Activated T-cell treated with anti-CD3 and anti-CD28 coated beads for 24 hours (primary cell): ENCODE measurements at places on chromosomes 12 and 14.
A peak's percentile ranks its signal among the peaks of the same experiment; 100 is the strongest.

GRCh38 chr14:64704143-64704742 lies at the start of gene PLEKHG3:
PLEKHG3 (plus strand) TSS chr14:64704424; CDS start chr14:64727632, 23,208 bp downstream.
- DNase-seq = no peak

DNA sequence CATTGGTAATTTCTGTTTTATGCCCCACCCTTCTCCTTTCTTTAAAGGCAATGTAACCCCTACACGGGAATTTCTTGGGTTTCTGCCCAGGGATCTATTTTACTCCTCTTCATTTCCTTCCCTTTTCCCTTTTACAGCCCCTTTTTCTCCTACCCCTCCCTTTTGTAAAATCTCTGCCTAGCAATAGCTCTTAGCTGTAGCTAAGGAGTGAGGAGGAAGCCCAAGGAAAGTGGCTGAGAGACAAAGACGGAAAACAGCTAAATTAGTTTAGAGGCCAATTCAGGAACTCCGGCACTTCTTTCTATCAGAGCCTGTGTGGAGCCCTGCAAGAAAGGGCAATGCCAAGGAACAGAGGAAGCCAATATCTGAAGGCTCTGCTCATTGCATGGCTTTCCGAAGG lies 40.3 kb downstream of the SOCS2 start:
- DNase-seq = no peak

GRCh38 chr12:132170094-132170636 lies 25.9 kb downstream of the NOC4L start:
- DNase-seq = no peak

- DNase-seq = no peak
Measured at GRCh38 chr14:77325746-77326094, 4.9 kb downstream of the GSTZ1 start.

DNA sequence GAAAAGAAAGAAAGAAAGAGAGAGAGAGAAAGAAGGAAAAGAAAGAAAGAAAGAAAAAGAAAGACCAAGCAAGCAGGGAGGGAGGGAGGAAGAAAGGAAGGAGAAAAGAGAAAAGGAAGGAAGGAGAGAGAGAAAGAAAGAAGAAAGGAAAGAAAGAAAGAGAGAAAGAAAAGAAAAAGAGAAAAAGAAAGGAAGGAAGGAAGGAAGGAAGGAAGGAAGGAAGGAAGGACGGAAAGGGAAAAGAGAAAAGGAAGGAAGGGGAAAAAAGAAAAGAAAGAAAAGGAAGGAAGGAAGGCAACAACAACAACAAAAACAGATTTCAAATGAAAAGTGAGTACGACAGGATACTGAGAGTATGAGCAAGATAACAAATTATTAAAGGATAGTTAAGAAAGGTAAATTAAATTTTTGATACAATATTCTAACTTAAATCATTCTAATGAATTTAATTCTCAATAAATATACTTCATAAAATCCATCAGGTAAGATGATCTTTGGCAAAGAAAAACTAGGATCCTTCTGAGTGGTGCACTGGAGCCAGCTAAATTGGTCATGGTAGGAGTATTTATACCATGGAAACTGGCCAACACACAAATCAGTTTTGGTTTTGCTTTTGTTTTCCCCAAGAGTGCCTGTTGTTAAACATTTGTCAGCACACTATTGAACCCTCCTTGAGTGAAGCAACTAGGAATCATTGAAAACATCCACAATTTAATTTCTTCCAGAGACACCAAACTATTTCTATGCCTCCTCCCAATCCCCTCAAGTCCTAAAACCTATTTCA lies 56.1 kb upstream of the DYRK2 start:
- DNase-seq = no peak

- no peak for DNase-seq
Measured at GRCh38 chr14:54194501-54194900, 202.3 kb upstream of the CDKN3 start.

DNA sequence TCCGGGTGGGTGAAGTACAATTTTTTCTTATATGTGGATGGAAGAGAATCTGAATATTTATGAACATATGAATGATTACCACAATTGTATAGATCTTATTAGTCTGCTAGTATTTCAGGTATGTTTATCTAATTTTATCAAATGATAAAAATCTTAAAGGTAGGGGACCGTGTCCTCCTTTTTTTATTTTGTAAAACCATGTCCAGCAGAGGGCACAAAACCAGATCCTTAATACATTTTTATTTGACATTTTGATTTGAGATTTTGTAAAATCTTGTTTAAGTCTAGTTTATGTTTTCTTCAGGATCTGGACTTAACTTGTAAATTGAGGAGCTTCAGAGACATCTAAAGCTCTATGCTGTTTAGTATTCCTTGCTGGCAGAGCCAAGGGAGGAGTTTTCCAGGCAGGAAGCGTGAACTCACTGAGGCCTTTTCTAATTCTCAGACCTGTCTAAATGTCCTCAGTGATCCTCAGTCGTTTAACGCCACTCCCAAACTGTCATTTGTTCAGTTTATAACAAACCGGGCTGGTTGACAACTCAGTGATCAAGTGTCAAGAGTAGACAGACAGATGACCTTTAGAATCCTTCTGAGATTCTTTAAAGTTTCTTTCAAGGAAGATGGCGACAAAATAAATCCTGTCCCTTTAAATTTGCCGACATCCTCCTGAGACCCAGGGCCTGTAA lies 263.9 kb downstream of the KTN1 start:
- DNase-seq = no peak

DNA sequence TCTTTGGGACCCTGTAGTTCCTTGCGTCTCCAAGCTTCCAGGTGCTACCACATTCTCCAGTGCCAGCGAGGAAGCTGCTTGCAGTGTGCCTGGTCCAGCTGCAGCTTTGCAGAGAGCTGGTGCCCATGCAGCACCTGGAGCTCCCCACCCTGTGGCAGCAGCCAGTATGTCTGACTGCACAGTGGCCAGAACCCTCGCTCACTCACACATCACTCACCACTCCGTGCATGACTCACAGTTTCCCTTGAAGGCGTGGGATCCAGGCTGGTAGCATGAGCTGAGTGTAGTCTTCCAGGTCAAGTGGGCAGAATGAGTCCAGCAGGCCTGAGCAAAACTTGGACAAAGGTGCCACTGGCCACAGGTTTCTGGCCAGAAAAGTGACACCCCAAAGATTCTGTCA lies 33.6 kb downstream of the SDR9C7 start:
- DNase-seq = no peak

DNA sequence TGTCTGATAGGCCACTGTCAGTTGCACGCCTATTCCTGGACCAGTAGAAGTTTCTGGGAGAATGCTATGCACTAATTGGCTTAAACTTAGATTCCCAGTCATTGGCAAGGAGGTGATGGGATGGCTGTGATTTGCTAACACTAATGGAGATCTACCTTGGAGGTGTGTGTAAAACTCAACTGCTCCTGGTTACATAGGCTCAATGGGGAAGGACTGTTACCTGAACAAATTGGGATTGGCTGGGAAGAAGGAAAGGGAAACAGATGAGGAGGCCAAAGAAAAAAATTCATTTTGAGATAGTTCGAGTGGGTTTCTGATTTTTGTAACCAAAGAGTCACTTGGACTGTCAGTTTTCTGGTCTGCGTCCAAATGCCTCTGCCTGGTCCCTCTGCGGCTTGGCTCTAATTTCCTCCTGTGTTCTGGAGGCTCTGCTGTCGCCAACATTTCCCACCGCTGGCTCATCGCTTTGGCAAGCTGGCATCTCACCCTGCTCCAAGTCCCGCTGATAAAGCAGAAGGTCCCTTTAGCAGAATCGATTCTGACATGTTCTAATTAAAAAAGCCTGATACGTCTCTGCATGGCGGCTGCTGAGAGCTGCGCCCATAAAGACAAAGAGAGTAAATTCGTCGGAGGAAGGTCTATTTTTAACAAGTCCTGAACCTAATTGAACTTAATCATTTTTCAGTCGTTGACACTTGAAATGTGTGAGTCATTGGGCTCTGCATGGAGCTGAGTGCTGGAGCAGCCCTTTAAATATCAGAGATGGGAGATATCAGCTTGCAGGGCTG lies 2.0 kb upstream of the CCDC63 start:
- DNase-seq = no peak

DNA sequence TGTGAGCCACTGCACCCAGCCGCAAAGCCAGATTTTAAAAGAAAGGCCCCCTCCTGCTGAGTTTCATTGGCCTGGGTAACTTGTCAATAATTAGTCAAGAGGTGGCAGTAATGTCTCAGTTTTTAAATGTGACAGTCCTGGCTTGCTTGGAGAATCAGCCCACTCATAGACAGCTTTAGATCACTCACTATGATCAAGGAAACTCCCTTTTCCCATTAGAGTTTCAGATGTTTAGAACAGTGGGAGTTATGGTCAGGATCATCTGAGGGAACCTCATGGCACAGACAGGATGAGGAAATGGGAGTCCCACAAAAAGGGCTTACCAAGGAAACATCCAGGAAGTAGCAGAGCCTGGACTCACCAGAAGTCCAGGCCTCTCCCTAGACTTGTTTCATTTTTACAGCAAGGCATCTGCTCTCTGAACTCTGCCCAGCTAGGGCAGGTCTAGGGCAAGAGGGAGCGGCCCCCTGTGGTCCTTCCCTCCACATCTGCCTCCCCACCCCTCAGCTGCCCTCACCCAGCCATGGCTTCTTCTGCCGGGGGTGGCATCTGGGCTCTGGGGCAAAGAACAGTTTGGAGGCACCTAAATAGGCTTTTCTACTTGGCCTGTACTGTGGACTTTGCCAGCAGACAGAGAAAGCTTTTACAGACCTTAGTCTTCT lies 11.2 kb downstream of the BCL2L14 start:
- DNase-seq = no peak

GRCh38 chr14:35331605-35332516 lies 39.7 kb downstream of the PSMA6 start:
- no peak for DNase-seq

GRCh38 chr12:52197371-52198231 lies 5.8 kb upstream of the KRT80 start:
- DNase-seq = no peak

GRCh38 chr14:99980299-99980698 lies 84.9 kb upstream of the EVL start:
- DNase-seq = no peak

DNA sequence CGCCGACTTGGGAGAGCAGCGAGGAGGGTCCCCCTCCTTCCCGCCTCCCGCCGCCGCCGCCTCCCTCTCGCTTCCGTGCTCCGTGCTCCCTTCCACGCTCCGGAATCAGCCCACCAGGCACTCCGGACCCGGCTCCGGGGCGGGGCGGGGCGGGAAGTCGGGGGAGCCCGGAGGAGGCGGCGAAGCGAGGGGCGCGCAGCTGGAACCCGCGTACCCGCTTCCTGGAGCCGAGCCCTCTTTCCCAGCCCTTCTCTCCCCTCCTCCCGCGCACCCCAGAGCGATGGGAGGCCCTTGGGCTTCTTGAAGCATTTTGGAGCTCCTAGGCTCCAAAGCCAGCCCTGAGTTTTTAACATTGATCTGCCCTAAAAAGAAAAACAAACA lies at the start of gene SYNDIG1L:
SYNDIG1L (minus strand) TSS at position 9 of the 381 bp plus-strand sequence. CDS start 16,466 bp downstream, outside the sequence.
- no peak for DNase-seq

DNA sequence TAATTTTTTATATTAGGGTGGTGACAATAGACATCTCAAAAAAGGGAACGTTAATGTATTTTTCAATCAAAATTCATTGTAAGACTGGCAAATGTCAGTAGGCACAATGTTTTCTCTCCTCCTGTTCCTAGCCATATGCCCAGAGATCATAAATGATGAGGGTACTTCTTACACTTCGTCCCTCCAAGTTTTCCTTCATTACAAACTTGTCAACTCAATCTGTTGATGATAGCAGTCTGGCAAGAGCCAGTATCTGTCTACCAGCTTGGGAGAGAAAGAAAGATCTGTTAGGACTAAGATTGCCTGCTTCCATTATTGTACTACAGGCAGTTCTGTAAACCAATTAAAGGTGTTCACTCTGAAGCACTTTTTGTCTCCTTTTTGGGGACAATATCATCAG lies 130.9 kb upstream of the DAAM1 start:
- no peak for DNase-seq

- DNase-seq = no peak
Measured at GRCh38 chr14:101770183-101770582, 8.7 kb downstream of the PPP2R5C start.

- DNase-seq = no peak
Measured at GRCh38 chr14:33279865-33280264, 341.2 kb downstream of the NPAS3 start.

- no peak for DNase-seq
Measured at GRCh38 chr14:83561261-83561660, 1968.7 kb upstream of the FLRT2 start.

GRCh38 chr12:54521293-54522060 lies 23.9 kb downstream of the NCKAP1L start:
- DNase-seq = no peak

GRCh38 chr12:132302466-132303358 lies 26.7 kb downstream of the GALNT9 start:
- no peak for DNase-seq

GRCh38 chr14:21069388-21070082 lies 569 bp upstream of the ARHGEF40 start:
- DNase-seq = no peak

GRCh38 chr12:98635657-98636323 lies 8.8 kb downstream of the IKBIP start:
- DNase-seq = no peak

DNA sequence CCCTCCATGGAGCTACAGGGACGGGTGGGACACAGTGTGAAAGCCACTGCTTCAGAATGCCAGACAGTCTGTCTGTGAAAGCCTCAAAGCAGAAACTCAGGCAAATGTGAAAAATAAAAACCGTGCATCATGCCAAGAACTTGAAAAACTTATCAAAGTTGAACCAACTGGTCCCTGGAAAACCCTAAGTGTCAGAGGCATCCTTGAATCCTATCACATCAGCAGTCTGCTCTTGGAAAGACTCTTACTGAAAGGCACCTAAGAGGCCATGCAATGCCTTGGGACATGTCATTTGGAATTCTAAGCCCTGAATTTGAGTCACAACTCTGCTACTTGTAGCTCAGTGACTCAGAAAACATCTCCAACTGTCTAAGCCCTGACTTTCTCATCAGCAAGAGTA lies 62.4 kb upstream of the GRIN2B start:
- no peak for DNase-seq

GRCh38 chr12:88952562-88952942 lies 372.3 kb upstream of the KITLG start:
- no peak for DNase-seq

DNA sequence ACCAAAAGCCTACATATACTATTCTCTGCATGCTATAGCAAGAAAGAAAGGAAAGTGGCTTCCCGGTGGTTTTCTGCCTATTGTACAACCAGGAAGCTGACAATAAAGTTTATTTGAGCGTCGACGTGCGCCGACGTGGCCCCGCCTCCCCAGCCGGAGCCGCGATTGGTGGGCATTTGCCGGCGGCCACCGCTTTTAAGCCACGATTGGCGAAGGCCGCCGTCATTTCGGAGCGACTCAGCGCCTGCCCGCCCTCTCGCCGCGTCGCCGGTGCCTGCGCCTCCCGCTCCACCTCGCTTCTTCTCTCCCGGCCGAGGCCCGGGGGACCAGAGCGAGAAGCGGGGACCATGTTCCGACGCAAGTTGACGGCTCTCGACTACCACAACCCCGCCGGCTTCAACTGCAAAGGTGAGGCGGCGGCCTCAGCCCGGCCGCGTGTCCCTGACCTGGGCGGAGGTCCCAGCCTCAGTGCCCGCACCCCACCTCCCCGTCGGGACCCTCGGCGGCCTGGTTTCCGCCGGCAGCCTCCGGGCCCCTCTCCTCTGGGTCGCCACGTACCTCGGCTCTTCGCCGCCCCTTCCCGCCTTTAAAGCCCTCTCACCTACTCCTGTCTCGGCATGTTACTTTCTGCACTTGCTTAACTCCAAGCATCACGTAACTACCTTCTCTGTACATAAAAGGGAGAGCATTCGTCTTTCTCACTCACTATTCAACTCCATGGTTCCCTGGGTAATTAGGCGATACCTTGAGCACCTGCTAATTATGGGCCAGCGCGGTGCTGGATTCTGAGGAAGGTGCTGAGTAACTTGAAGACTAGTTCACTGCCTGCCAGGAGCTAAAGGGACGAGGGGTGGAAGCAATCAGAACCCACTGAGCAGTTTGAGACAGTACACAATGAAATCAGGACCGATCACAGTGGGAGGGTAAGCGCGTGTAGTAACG lies at the start of gene RTRAF:
RTRAF (plus strand) TSS at position 254 of the 942 bp plus-strand sequence; CDS start at position 348, 94 bp downstream.
- DNase-seq = peak; percentile 88
